ENCODE measurements at places on chromosomes 1 and 21.

GRCh38 chr1:156128308-156128653 is 13.8 kb downstream of the LMNA start:
- no peak for DNase-seq

DNA sequence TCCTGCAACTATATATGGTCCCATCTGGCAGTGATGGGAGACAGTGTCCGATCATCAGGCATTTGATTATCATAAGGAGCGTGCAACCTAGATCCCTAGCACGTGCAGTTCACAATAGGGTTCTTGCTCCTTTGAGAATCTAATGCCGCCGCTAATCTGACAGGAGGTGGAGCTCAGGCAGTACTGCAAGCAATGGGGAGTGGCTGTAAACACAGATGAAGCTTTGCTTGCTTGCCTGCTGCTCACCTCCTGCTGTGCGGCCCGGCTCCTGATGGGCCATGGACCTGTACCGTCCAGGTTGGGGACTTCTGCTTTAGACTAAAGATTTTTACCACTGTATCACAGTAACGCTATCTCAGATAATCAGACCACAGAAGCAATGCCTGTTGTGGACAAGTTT is 63.8 kb downstream of the TGFB2 start:
- no peak for DNase-seq

- no peak for DNase-seq
Measured at GRCh38 chr1:41810446-41810845, 108.3 kb downstream of the HIVEP3 start.

- DNase-seq, result no peak
Measured at GRCh38 chr1:215749414-215749813, 182.3 kb downstream of the KCTD3 start.

GRCh38 chr1:55402142-55402541 is 187.0 kb upstream of the USP24 start:
- no peak for DNase-seq

- no peak for DNase-seq
Measured at GRCh38 chr1:178531887-178532286, 19.0 kb downstream of the TEX35 start.

DNA sequence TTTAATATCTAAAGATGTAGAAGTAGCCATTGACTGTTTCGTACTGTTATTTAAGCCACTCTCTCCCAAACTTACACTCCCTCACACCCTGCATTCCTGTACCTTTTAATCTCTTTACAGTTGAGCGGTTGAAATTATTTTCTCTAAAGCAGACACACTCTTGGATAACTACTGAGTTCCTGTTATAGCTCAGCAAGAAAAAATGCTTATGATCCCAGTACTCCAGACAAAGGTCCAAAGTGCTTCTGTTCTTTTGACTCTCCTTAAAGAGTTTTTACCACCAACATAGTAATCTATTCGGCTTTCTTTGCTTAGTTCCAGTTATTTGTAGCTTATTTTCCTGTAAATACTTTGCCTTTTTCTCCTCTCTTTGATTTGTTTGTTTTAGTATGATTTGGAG is 100.1 kb downstream of the ATF6 start:
- no peak for DNase-seq

DNA sequence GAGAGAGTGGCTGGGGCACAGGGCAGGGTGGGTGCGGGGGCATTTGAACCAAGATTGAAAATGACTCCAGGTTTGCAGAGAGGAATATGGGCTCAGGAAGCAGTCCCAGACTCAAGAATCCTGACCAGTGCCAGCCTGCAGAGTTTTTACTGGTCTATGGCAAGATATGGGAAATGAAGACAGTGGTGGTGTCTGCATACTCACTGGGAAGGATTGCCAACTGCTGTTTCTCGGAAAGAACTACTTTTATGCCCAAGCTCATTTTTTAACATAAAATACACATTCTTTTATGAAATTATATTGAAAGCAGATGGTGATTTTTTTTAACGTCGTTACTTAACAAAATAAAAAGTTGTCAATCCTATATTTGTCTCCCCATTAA is 401.8 kb downstream of the CAMTA1 start:
- DNase-seq, result no peak

Data from NCI-H524 (cell line).